HAP-1 (cell line): ENCODE measurements at places on chromosomes 1 and 21.

DNA sequence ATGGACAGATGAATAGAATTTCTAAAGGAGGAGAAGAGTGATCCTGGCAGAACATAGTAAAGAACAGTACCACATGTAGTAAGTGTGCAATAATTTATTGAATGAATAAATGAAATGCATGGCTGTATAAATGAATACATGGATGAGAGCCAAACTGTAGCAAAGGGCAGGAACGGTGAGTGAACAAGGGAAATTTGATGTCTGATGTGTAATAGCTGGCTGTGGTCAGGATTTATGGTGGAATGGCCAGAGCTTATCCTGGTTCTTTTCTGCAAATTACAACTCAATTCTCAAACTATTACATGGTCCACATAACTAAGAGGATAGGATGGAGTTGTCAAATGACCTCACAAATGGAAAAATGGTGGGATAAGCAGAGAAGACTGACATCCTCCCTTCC is 43.2 kb upstream of the ARHGAP29 start:
- no peak for DNase-seq

DNA sequence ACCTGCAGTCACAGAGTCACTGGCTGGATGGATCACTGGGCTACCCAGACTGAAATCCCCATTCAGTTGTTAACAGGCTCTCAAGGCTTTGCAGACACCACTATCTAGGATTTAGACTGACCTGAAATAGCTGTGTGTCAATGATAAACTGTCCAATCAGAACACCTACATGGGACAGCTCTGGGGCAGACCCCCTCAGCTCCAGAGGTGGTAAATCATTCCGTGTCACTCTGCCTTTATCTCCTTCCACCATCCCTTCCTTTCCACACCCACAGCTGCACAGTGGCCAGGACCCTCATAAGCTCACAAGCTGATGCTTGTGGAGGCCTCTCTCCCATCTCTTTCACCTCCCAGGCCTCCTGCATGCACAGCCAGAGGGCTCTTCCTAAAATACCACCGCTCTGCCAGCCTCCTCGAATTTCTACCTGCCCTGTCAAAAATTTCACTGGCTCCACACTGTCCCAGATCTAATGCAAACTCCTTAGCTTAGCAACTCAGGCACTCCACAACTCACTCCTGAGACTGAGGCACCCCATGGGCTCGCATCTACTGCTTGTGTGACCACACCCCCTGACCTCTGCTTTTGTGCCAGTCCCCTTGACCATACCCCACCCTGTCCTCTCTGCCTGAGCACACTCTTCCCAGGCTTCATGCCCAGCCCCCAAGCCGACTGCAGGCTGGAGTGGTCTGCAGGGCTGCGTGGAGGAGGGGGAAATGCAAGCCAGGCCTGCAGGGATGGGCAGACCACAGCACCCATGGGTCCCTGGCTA is 5.8 kb downstream of the CAPZB start:
- no peak for DNase-seq

- peak; percentile 13 for DNase-seq
These were observed 107.6 kb downstream of the NOS1AP start for GRCh38 chr1:162177126-162177525.

- peak; percentile 20 for DNase-seq
These were observed 275.0 kb downstream of the HMCN1 start for GRCh38 chr1:186009039-186009737.

DNA sequence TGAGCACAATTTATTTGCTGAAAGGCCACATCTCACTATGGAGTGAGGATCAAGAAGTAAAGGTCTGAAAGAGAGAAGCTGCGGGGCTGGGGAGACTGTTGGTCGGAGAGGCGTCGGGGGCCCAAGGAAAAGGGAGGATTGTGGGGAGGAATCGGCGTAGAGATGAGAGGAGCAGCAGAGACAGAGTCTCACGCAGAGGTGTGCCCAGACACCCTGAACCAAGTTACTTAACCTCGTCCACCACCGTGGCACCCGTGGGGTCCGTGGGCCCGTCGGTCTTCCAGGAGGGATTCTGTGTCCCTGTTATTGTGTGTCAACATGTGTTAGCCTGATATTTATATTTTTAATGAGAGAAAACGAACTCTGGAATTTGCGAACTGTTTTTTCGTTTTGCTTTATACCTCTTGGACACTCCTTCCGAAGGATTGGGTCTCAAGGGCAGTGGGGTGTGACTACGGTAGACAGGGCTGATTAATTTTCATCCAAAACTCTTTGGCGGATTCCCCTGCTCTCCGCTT is 3.8 kb upstream of the NBPF1 start:
- DNase-seq = no peak

DNA sequence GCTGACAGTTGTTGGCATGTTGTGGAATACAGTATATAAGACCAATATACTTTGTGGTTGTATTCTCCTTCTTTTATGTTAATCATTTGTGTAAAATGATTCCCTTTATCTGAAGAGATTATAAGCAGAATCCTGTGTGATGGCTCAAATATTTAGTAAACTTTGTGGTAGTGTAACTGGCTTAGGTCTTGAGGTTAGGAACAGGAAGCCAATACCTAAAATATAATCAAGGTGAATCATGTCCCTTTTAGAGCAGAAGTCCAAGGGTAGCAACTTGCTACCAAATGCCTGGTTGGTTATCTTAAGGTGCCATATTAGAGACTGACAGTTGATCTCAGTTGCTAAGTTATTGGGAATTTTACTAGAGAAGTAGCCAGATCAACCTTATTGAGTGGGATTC is 398.5 kb upstream of the ADAMTS5 start:
- no peak for DNase-seq

GRCh38 chr1:167268347-167268787 is 47.7 kb downstream of the POU2F1 start:
- DNase-seq = no peak

GRCh38 chr1:2934642-2935081 is 86.6 kb upstream of the ACTRT2 start:
- DNase-seq = no peak
